ENCODE measurements at places on chromosomes 2 and 18.
A peak's percentile ranks its signal among the peaks of the same experiment; 100 is the strongest.

DNA sequence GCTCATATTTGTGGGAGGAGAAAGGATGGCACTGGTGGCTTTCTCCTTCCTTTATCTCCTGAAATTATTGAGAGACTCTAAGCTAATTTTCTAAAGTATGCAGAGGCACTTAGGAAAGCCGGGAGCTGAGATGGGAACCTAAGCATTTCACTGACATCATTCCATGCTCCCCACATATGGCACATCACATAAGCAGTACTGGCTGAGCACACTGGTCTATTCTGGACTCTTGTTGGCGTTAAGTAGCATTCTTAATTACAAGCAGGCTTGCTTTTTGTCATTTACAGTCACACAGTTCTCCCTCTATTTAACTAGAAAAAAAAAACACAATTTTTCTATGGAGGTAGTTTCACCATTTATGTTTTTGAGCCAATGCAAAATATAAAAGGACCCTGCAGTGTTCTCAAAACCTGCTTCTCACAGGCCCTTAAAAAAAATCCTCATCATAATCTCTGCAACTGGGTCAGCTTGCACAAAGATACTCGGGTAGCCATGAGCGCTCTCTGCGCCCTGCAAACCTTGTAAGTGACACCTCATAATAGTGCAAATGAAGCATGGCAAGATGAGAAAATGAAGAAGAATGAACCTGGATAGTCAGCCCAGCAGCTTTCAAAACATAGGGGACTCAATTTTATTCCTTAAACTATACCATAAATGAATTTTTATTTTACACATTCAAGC lies 688.6 kb downstream of the NRXN1 start:
- DNase-seq, result no peak

DNA sequence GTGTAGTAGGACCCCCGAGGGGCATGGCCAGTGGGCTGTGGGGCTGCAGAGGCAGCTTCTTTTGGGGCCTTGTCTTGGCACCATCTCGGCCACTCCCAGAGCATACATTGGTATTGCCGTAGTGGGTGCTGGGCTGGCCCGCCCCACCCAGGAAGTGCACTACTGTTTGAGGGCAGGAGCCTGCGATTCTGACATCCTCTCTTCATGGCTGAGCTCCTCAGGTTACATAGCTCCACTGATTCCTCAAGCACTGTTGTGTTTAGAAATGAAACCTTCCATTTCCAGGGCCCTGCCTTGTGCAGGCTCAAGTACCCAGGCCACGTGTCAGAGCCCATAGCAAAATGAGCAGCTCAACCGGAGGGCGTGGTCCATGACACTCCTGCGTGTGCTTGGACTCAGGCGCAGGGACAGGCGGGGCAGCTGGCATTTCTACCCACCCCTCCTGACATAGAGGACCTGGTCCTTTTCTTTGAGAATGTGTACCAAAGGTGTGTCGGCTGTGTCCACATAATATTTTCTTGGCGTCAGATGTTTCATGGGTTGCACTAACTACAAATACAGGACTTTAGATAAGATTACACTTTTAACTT lies 67.9 kb downstream of the DGKD start:
- DNase-seq, result peak; percentile 31

DNA sequence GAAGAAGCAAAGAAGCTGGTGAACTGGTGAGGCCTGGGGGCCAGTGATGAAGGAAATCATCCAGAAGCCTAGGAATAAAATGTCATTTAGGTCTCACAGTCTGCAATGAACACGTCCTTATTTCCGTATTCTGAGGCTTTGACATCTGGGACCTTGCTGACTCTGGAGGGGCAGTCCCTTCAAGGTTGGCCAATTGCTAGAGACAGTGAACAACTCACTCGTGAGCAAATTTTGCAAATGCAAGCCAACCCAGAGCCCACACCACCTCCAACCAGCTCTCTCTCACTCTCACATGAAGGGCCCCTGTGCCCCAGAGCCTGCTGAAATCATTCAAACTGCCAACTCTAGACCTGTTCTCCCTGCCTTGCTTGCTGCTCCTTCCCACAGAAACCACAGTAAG lies 279.1 kb upstream of the LYPD1 start:
- no peak for DNase-seq

GRCh38 chr2:73333564-73333963 lies 40.2 kb upstream of the EGR4 start:
- DNase-seq, result no peak

DNA sequence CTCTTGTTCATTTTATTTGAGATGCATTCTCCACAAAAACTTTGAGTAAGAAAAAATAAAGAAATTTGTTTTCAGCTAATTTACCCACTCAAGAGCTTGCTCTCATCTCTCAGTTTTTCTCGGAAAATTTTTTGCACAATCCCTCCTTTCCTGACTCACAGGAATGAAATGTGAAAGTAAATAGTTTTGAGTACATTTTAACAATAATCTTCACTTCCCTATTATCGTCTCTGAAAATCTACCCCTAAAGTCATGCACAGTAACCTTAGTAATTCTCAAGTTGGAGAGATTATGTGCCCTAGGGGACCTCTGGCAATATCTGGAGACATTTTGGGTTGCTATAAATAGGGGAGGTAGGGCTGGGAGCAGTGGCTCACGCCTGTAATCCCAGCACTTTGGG lies 2.6 kb downstream of the CYB5A start:
- DNase-seq, result no peak

GRCh38 chr2:218961651-218962570 lies 2.4 kb downstream of the CDK5R2 start:
- no peak for DNase-seq

GRCh38 chr2:101041413-101041812 lies 39.3 kb downstream of the RPL31 start:
- no peak for DNase-seq

DNA sequence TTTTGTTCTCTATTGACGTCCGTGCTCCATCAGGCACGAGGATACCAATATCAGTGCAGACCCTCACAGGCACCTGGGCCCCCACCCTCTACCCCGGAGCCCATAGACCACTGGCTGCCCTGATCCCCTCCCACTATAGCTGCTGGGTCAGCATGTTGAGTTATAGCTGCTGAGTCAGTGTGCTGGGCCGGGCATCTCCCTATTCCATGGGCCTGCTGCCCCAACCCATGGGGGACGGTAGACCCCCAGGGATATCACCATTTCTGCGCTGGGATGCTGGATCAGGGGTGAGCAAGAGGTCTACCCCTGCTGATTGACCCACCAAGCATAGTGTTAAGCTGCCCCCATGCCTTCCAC lies 100.1 kb upstream of the ST3GAL5 start:
- DNase-seq, result no peak

DNA sequence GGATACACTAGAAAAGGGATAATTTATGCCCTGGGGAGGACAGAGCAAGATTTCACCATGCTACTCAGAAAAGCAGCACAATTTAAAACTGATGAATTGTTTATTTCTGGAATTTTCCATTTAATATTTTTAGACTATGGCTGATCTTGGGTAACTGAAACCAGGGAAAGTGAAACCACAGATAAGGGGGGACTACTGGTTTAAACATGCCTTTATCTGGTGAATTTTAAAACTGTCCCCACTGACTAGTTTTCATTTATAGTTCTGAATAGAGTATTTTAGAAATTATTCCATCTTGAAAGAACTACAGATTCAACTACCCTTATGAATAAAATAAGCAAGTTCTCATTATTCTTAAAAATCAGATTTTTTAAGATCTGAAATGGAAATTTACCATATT lies 15.0 kb downstream of the NFU1 start:
- no peak for DNase-seq

DNA sequence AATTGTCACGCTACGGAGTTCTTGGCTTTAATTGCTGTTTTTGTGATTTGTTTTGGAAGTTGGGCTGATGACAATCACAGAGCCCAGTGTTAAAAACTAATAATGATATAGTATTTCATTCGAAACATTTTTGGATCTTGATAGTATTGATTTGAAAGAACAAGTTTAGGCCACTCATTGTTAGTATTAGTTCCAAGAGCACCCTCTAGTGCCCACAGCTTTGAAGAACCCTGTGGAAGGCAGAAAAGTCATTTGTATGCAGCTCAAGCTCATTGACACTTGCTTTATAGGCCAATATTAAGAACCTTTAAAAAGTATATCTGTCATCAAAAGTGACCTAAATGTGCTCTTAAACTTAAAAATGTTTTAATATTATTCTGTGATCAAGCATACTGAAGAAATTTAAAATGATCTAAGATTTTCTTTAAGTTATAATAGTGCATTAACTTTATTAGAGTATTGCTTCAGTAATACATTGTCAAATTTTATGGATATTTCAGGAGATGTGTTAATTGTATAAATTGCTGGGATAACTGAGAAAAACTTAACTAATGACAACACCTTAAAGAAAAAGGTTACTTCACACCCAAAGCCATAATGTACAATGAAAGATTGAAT lies 191.0 kb downstream of the GRB14 start:
- DNase-seq, result no peak

GRCh38 chr2:102010902-102011301 lies 19.1 kb downstream of the IL1R2 start:
- DNase-seq, result no peak

- DNase-seq, result no peak
Observed at GRCh38 chr18:66641056-66641455, 37.2 kb upstream of the CDH19 start.

DNA sequence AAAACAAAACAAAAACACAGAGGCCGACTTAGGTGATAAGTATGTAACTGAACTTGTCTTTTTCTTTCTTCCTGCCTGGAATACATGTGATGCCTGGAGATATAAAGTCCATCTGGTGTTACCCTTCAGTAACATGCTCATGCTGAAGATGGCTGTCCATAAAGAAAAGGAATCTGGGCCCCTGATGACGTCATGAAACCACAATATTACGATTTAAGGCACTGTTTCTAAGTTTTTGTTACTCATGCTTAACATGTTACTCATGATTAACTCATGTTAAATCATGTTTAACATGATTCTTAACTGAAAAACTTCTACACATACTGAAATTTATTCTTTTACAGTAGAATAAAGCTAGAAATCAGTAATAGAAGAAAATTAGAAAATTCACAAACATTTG lies 49.0 kb downstream of the STRADB start:
- no peak for DNase-seq

- no peak for DNase-seq
Observed at GRCh38 chr2:181141676-181142075, 161.3 kb downstream of the UBE2E3 start.

DNA sequence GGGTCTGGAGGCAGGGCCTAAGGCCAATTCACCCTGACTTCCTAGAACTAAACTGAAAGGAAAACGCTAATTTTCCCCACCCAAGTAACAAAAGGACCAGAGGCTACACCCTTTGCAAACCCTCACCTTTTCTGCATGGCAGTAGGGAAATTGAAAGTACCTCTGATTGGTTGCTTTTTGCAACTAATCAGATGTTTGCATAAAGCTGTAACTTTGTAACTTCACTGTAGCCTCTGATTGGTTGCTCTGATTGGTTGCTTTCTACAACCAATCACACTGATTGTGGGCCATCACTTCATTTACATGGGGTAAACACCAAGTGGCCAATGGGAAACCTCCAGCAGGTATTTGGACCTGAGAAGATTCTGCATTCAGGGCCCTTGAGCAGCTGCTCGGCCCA lies 20.8 kb downstream of the EIPR1 start:
- DNase-seq, result no peak

DNA sequence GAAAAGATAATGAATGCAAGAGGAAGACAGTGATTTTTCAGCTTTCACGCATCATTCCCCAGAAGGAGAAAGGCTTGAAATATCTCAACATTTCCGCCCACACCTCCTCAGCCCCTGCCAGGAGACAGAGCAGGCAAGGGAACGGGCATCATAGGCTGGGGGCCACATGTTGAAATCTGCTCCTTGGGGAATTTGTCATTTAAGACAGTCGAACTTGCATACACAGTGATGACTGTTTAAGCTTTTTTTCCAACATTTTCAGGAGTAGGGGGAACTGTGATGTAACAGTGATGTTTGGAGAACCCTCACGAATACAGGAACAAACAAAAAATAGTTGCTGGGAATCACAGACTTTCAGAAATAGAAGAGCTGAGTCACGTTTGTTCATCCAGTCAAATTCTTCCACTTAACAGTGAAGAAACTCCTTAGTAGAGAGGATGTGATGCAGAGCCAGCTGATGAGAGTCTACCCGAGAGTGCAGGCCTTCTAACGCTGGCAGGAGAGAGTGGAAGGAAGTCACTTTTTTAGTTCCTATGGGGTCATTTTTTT lies 266.8 kb downstream of the ALPK2 start:
- no peak for DNase-seq

DNA sequence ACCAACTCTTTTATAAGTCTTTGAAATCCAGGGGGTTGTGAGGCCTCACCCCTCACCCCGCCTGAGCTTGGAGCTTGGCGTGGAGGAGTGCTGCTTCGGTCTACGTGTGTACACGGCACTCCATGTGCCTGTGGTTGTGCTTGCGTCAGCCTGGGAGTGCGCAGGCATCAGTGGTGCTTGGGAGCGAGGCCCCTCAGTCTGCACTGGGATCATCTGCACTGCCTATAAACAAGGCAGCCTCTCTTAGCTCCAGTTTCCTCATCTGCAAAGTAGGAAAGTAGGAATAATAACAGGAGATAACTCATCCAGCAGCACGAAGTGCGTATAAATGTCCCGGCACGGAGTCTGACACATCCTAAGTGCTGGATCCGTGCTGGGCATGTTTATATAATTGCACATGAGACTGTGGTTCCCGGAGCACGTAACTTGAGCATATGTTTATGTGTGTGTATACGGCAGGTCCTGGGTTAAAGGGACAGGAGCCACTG lies 1.2 kb downstream of the GYPC start:
- DNase-seq, result peak; percentile 44

DNA sequence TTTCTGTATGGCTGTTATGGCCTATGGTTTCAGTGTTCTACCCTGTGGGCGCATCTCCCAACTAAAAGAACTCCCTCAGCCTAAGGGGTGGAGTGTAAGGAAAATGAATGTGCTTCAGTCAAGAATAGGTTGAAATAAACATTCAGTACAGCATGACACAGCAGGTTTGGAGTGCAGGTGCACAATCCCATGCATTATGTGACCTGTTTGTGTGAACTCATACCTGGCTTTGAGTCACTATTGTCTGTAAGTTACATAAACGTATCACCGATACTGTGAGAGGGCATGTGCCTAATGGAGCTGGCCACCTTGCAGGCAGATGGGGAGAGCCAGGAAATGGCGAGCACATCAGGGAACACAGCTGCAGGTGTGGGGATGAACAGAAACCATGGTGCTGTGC lies 216.0 kb downstream of the DSEL start:
- peak; percentile 0 for DNase-seq

GRCh38 chr2:1173528-1173927 lies 222.9 kb downstream of the SNTG2 start:
- no peak for DNase-seq

- DNase-seq, result no peak
Observed at GRCh38 chr2:41947701-41948396, 100.0 kb upstream of the PKDCC start.

GRCh38 chr2:43676322-43677050 lies at the start of gene C1GALT1C1L:
TSS of gene C1GALT1C1L (minus strand) at chr2:43676429. CDS start at chr2:43676322, 107 bp downstream.
- DNase-seq, result no peak
